ENCODE measurements at places on chromosomes 5 and 9.

- no peak for DNase-seq
Observed at GRCh38 chr9:93219692-93220091, 35.8 kb downstream of the WNK2 start.

GRCh38 chr5:98108497-98108896 is 665.0 kb upstream of the RGMB start:
- DNase-seq, result peak; percentile 78

DNA sequence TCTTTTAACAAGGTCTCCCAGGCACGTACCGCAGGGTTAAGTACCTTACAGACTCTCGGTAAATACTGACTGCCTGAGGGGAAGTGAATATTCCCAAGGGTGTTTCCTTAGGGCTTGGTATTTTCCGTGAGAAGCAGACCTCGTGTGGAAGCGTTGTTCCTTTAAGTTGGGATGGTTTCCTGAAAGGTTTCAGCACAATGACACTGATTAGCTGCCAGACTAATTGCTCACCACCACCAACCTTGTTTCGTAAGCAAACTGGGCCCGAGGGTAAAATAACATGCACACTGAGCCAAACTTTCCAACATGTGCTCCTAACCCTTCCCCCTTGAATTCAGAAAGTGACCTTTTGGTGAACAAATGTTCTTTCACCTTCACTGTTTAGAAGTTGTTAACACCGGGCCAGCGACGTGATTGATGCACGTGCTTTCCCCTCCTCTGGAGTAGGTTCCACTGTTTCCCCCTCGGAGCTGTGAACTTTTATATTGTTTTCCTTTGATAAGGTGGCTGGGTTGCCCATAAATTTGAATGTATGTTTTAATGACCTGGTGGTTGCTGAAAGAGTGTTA is 128.1 kb upstream of the RPS23 start:
- DNase-seq, result peak; percentile 95

DNA sequence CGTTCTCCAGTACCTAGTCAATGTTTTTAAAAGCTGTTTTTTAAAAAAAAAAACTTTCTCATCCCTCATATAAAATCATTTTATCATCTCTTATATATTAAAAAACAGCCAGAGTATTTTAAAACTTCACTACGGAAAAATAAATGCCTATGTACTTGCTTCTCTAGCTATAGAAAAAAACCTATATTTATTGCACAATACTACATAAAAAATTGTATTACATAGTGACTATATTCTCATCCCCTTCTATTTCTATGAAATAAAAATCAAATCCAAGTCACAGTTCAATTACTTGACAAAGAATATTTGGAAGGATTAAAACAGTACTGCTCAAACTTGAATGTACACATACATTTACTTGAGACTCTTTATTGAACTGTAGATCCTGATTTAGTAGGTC is 56.7 kb downstream of the RICTOR start:
- no peak for DNase-seq

GRCh38 chr9:108845947-108846346 is 9.8 kb downstream of the ACTL7B start:
- no peak for DNase-seq

DNA sequence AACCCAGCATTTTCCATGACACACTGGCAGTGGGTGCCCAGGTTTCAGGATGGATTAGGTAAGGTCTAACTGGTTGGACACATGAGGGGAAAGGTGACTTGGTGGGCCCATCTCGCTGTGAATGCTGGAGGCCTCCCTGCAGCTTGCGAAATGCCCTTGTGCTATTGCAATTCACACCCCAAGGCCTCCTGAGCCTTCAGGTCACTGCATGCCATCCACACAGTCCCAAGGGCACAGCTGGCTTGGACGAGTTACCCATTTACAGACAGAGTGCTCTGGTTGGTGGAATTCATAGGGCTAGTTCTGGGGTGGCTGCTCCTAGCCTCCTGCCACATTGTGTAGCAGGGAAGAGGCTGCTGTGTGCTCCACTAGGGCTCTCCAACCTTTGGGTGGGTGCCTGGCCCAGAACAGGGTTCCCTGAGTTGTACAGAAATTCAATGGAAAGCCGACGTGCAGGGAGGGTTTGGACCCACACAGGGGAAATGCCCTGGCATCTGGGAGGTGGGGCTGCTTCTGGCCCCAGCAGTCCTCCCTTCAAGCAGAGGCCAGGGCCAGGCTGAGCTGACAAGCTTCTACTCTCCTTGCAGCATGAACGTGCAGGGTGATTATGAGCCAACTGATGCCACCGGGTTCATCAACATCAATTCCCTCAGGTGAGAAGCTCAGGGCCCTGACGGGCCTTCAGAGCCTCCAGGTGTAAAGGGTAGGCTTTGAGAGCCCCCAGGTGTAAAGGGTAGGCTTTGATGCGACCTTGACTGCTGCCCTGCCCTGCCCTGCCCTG is 54.3 kb downstream of the ASS1 start:
- no peak for DNase-seq

GRCh38 chr5:117652036-117652957 is 1077.7 kb upstream of the SEMA6A start:
- DNase-seq, result no peak

DNA sequence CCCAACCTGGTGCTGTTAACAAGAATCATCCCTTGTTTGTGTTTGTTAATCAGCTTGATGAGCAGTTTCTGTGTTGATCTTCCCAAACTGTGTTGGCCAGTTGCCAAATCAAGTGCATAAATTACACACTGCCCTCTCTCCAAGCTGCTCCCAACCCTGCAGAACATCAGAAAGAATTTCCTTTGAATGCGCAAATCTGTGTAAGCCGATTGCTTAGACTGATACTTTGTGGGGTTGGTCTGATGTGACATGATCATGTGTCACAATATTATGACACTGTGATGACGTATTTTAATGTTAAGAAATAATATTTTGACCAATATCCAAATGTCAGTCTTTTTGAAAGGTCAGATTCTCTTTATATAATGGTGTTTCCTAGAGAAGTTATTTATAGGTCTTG is 766.4 kb upstream of the WWC1 start:
- DNase-seq, result no peak

All from RWPE1 (cell line).